Fibroblast of the aortic adventitia (primary cell): ENCODE measurements at places on chromosomes 13 and 19.

DNA sequence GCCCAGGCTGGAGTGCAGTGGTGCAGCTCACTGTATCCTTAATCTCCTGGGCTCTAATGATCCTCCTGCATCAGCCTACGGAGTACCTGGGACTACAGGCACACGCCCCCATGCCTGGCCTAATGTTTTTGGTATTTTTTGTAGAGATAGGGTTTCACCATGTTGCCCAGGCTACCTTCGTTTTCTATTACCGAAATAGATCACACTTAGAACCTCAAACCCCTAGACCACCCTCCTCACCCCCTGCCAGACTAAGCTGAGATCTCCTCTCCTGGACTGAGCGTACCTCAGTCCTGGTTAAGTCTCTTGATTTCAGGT is 391 bp downstream of the KLF1 start:
- no peak for DNase-seq

DNA sequence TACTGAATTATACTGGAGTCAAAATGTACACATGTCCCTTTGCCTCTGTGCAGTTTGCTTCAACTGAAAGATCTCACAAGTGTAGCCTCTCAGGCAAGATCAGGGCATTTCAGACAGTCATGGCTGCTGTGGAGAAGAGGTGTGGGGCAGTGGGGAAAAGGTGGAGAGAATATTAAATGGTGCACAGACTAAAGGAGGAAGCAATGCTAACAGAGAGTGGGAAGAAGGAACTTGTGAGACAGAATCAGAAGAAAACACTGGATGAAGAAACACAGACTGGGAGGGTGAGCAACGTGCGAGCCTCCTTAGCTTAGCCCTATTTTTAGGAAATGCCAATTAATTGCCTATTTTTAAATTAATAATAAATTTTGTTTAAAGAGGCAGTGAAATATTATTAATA is 49.6 kb upstream of the RAP2A start:
- DNase-seq = no peak

DNA sequence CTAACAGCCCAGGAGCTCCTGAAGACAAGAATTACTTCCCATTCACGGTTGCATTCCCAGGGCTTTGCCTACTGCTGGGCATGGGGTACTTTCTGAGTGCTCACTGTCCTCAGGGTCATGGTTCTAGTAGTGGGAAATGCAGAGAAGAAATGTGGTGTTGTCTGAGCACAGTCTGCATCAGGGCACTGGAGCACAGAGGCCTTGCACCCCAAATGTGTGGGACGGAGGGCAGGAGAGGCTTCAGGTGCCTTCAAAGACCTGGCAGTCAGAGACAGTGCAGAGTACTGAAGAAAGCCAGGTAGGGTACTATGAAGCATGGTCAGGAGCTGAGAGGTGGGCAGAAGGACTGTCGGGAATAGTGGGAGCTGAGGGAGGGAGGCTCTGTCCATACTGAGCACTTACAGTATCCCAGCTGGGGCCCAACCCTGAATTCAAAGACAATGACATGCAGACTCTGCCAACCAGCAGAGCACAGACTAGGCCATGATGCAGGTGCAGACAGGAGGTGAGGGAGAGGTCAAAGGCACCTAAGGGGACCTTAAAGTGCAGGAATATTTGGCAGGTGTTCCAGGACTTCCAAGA is 144.4 kb downstream of the USP12 start:
- no peak for DNase-seq

DNA sequence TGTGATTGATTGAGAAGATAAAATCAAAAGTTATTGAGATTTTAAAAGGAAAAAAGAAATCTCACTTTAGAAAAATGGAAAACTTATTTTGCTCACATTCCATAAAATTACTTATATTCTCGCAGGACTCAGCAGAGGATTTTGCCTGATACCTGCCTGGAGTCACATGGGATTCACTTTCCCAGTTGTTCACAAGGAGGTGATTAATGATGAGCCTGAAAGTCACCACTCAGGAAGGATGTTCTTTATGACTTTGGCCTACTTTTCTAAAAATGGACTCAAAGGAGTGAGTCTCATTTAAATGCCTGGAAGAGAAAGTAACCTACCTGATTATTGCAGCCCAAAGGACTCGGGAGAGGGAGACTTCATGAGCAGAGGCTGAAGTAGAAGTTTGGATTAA is 34.5 kb upstream of the FAM216B start:
- no peak for DNase-seq

DNA sequence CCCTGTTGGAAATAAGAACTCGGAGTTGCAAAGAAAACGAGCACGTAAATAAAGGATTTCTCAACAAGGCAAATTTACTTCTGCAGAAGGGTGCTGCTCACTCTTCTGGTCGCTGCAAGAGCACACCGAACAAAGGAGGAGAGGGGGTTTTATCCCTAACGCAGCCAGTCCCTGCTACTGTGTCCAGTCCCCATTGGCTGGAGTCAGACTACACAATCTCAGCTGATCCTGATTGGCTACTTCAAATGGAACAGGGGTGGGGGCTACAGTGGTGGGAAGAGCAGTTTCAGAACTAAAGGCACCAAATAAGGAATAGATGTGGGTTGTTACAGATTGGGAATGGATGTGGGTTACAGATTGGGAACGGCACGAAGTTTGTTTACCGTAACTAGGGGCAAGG is 63.9 kb upstream of the MCF2L start:
- DNase-seq = no peak

DNA sequence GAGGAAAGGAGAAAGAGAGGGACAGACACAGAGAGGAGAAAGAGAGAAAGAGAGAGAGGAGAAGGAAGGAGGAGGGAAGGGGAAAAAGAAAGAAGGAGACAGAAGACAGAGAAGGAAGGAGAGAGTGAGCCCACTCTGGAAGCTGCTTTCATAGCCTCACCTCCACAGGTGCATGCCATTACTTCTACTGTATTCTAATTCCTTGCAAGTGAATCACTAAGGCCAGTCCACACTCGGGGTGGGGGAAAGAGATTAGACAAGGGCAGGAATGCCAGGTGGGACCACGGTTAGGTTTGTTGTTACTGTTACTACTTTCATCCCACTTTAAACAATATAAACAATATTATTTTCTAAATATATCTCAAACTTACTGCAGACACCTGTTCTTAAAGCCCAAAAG is 684.5 kb upstream of the ARGLU1 start:
- DNase-seq = no peak

GRCh38 chr19:34471906-34472700 is 9.5 kb upstream of the WTIP start:
- DNase-seq = no peak
